ENCODE measurements at places on chromosomes 2 and 18.
A peak's percentile ranks its signal among the peaks of the same experiment; 100 is the strongest.

DNA sequence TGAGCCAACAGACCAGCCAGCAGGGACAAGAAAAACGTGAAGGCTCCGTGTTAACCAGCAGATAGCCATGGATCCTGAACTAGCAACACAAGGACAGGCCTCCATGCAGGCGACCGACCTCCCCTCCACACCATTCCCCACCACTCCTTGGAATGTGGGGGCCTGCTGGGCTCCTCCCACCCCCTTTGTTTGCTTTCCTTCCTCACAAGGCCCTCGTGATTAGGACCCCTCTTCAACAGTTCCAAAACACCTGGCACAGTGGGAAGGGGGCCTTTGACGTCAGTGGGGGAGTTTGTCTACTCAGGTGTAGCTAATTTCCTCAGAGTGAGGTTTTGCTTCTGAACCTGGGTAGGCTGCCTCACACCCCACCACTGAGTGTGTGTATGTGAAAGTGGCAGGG lies 37.8 kb downstream of the SLC14A2 start:
- no peak for DNase-seq

DNA sequence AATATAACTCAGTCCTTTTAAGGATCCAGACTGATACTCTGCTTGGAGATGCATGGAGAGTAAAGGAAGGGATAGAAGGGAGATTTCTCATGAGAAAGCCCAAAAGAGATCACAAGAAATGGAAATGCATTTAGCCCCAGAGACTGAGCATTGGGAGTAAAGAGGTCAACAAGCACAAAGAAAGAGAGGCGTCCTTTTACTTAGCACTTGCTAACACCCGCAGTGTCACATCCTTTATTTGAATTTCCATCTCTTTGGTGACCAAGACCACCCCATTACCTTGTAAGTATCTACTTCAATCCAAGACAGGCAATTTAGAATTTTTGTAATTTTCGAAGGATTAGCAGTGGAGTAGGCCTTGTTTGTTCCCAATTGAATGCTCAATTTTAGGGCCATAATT lies 111.8 kb upstream of the DCC start:
- DNase-seq, result no peak

- DNase-seq, result peak; percentile 90
Measured at GRCh38 chr18:55234366-55235093, 275.3 kb upstream of the CCDC68 start.

- no peak for DNase-seq
Measured at GRCh38 chr18:78781601-78781960, 198.0 kb upstream of the SALL3 start.

DNA sequence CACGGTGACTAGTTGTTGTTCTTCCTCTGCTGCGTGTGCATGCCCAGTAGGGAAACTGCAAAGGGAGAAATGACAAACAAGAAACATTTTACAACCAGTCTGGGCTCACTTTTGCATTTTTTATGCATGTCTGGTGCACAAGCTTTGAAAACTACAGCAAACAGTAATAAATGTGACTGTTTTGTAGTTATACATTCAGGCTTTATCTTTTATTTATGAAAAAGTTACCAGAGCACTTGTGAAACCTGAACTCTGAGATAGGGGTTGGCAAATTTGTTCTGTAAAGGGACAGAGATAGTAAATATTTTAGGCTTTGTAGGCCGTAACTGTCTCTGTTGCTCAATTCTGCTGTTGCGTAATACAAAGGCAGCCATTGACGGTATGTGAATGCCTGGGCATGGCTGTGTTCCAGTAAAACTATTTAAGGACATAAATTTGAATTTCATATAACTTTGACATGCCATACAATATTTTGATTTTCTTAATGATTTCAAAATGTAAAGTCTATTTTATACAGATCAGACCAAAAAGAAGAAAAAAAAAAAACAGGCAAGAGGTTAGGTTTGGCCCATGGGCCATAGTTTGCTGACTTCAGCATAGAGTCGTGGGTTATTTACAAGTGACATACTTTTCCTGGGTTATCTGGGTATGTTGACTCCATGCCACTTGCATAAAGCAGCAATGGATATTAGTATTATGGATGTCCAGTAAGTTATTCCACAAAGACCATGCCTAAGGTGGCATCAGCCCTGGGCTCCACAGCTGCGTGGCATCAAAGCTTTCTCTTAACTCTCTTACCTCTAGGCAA lies 53.6 kb upstream of the EML6 start:
- DNase-seq, result peak; percentile 87

DNA sequence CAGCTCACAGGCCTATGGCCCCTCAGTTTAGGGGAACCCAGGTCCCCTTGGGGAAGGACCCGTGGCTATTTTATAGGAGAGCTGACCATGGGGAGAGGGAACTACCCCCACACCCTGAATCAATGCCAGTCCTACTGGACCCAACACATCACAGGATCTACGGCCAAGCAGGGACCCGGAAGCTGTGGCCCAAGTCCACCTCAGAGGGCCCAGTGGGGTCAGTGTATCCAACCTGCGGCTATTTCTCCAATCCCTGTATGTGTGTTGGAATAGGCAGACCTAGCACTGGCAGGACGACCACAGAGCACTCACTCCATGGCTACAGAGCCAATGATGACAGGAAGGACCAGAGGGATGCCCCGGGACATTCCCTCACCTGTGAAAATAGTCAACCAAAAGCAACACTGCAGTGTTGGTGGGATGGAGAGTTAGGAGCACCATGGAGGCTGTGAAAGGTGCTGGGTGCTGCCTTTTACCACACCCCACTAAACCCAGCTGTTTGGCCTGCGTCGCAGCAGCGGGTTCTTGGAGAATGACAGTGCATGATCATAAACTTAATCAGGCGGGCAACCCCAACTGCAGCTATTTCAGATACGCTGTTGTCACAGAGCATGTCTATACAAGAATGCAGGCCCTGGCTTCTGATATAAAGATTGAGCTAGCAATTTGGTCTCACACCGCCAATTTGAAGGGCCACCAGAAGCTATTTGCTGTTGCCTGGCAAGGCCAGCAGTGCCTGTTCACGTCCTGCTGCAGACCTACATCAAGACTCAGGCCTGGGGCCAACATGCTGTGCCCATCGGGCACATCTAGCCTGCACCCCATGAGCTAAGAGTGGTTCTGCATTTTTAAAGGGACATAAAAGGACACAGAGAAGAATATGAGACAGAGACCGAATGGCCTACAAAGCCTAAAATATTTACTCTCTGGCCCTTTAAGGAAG lies 110.4 kb downstream of the EIPR1 start:
- no peak for DNase-seq

- DNase-seq, result no peak
Measured at GRCh38 chr18:30957066-30957465, 85.5 kb downstream of the DSC3 start.

DNA sequence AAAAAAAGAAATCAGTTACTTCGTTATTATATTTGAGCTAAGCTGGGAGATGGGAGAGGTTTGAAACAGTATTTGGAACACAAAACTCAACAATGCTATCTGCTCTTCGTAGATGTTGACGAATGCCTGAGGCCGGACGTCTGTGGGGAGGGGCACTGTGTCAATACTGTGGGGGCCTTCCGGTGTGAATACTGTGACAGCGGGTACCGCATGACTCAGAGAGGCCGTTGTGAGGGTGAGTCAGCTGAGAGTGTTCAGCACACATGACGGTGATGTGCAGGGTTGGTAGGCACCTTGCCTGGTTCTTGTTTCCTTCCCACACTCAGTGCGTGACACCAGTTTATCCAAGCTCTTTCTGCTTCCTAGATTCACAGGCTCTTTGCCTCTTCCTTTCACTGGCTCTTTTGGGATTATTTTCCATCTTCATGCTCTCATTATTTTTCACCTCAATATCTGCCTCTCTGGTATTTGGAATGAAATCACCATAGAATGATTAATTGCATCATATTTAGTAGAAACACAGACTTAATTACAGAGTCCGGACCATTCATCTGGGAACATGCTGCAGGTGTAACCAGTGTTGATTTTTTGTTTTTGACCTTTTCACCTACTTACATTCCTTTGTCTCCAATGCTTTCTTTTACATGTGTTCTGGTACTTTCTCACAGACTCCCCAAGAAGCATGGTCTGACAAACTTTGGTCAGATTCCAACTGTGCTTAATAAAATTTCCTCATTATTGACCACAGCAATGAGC lies 200.6 kb upstream of the RASGRP3 start:
- DNase-seq, result no peak

DNA sequence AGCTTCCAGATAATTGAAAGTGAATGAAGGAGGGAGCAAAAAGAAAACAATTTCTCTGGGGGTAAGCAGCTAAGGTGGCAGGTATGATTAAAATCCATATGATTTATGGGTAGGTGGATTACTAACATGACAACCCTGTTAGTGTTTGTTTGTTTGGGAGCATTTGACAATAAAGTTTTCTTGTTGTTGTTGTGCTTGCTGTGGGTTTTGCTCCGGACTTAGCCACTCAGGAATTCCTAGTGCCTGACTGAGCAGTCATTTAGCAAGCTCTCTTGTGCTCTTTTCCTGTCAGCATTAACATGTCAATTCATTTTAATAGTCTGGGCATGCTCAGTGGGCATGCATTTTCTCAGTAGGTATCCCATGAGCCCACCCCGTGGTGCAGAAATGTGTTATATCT lies 674.8 kb upstream of the ZEB2 start:
- DNase-seq, result no peak

Data from lung (tissue), 17 donors.